ENCODE measurements at places on chromosomes 2 and 18.

- no peak for DNase-seq
These were observed 9.1 kb downstream of the RESP18 start for GRCh38 chr2:219323434-219323833.

DNA sequence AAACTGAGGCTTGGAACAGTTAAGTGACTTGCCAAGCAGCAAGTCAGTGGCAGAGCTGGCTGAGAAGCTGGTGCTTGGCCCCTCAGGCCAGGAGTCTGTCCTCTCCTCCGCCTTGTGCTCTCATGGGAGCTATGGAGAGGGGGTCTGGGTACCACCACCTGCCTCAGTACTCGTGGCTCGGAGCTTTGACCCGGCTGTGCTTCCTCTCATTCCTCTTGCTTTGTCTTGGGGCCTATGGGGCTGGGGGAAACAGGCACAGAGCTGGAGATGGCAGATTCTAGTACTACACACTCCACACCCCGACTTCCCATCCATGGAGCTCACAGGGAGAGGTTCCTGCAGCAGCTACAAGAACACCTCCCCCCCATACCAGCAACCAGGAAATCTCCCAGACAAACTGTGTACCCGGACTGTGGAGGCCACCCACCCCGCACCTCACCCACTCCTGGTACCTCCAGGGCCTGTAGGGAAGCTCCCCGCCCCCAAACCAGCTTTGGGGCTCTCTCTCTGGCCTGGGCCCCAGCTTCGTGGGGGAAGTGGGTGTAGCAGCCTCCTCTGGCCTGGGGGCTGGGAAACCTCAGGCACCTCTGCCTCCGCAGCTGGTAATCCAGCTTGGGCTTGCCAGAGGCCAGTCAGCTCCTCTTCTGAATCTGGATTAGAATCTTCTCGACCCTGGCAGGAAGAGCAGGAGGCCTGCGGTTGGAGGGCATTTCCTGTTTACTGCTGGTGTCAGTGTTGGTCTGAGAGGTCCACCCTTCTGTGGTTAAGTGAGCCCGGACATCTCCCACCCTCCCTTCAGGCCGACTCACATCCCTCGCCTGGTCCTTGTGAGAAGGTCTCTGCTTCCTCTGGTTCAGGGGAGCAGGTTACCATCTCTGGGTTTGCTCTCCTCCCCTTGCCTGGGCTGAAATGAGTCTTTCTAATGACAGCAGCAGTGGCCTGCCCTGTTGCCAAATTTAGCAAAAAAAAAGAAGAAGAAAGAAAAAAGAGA lies 22.3 kb upstream of the RHOB start:
- no peak for DNase-seq

GRCh38 chr18:58527285-58527951 lies 101.5 kb downstream of the ALPK2 start:
- DNase-seq: no peak

DNA sequence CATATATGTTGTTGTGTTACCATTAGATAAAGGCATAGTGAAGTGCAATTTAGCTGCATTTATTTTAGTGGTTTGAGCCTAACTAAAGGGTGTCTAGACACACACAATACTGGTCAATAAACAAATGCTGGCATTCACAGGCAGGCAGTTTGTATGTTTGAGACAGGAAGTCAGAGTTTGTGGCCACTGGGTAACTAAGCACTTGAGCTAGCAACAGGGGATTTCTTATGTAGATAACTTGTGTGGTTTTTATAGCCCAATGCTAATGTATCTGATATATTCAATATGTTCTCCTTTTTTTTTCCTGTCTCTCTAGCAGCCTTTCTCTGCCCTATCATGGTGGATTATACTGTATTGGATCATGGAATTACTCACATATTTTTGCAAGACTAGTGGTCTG lies 38.1 kb downstream of the LRRTM4 start:
- DNase-seq: no peak

DNA sequence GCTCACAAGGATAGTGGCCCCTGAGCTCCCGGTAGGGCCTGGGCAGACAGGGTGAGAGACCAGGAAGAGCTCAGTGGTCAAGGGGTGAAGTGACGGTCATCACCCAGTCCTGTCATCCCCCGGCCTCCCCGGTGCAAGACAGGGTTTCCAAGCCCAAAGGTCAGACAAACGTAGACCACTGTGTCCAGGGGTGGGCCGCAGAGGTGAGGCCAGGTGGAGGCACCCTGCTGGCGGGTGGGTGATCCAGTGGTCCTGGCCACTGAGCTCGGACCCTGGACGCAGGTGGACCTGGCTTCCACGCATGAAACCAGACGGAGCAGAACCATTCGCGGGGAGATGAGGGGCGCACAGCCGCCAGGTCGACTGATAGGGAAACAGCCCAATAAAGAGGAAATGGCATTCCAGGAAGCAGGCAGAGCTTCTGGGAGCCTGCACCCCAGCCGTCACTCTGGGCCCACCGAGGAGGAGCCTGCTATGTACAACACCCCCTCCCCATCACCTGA lies 14.4 kb upstream of the SNED1 start:
- DNase-seq: peak; percentile 17

DNA sequence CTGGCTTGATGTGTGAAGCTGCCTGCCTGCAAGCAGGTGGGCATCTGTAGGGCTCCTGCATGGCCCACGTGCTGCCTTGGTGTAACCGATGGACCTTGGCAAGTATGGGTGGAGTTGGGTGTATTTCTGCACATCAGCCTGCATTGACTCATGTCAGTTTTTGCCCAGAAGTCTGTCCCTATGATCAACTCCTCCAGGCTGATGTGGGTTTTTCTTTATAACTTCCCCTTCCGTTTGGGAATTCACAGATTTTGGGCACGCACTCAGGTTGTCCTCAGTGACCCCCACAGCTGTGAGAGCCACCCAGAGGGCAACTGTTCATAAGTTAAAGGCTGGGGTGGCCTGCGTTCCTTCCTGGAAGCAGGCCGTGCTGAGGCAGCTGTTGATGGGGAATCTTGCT lies 123.3 kb downstream of the NCK2 start:
- no peak for DNase-seq

DNA sequence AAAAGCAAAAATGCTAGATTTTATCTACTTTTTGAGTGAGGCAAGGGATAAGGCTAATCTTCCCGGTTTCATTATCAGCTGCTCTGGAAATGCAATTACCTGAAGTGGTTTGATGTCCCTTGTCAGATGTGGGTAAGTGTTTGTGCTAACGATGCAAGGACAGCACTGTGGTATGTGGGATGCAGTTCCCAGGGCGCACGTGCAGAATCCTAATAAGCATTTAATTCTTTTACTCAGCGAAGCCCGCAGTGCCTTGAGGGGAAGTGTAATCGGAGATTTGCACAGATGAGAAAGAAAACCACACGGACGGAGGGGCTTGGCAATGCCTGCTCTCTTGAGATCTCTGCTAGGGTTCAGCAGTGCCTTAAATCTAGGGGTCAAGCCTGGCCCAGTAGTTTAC lies 108.5 kb upstream of the LYPD6 start:
- peak; percentile 12 for DNase-seq

Data from nephron progenitor cell (in vitro differentiated cells).